ENCODE measurements at places on chromosomes 6 and 20.
A peak's percentile ranks its signal among the peaks of the same experiment; 100 is the strongest.

DNA sequence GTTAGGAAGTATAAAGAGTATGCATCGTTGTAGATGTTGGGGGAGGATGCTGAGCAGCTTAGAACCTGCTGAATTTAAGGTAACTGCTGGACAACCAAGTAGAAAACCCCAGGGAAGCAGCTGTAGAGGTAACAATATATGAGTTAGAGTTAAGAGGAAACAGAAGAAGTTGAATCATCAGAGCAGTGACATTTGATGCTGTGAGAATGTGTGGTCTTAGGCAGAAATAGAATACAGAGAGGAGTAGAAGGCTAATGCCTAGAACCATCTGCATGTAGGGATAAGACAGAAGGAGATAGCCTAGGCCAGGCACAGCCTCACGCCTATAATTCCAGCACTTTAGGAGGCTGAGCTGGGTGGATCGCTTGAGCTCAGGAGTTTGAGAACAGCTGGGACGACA lies 22.6 kb upstream of the DYNLRB1 start:
- no peak for DNase-seq

- DNase-seq, result no peak
These were observed 8.8 kb upstream of the SIRPB1 start for GRCh38 chr20:1628621-1629020.

DNA sequence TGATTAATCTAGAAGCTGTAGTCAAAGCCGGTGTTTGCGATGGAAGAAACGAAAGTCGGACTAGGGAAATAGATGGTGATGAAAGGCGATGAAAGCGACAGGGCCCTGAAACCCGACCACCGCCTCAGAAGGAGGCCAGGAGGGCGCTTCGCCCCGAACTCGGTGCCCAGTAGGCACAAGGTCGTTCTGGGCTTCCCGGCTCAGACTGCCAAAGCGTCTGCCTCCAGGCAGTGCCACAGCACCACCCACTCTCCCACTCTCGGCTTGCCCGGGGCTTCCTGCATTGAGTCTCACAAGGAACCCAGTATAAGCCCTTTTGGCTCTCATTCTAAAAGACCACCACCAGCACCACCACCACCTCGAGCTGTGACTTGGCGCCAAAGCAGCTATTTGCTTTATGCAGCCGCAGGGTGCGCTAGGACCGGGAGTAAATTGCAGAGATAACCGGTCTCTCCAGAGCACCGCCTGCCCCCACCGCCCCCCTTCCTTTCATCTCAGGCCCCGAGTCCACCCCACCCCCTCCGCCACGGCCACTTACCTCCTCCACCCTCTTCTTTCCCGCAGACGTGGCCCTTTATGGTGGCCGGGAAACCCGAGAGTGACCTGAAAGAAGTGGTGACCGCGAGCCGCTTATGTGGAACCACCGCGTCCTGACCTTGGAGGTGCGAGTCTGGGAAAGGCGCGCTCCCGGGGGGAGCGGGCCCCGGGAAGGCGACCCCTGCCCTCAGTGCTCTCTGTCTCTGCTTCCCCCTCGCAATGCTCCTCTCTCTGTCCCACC lies 2.4 kb downstream of the TCF21 start:
- DNase-seq, result no peak

DNA sequence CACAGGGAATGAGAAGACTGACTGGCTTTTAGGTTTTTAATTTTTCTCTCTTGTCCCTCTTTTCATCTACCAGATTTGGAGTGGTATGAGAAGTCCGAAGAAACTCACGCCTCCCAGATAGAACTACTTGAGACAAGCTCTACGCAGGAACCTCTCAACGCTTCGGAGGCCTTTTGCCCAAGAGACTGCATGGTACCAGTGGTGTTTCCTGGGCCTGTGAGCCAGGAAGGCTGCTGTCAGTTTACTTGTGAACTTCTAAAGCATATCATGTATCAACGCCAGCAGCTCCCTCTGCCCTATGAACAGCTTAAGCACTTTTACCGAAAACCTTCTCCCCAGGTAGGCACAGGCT lies 644 bp downstream of the MAD2L1BP start:
- DNase-seq, result no peak

DNA sequence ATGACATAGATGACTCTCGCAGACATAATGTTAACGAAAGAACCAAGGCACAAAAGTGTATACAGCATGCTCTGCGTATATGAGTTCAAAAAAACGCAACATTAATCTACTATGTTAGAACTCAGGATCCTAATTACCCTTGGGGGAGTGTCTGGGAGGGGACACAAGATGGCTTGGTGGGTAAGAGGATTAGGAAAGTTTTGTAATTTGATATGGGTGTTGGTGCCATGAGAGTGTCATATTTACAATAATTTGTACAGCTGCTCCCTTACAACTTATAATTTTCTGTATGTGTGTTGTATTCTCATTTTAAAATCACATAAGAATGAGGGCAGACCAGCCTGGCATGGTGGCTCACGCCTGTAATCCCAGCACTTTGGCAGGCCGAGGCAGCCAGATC lies 38.6 kb downstream of the TFEB start:
- DNase-seq, result no peak

GRCh38 chr20:58693226-58694006 lies 816 bp downstream of the NPEPL1 start:
- DNase-seq, result no peak

DNA sequence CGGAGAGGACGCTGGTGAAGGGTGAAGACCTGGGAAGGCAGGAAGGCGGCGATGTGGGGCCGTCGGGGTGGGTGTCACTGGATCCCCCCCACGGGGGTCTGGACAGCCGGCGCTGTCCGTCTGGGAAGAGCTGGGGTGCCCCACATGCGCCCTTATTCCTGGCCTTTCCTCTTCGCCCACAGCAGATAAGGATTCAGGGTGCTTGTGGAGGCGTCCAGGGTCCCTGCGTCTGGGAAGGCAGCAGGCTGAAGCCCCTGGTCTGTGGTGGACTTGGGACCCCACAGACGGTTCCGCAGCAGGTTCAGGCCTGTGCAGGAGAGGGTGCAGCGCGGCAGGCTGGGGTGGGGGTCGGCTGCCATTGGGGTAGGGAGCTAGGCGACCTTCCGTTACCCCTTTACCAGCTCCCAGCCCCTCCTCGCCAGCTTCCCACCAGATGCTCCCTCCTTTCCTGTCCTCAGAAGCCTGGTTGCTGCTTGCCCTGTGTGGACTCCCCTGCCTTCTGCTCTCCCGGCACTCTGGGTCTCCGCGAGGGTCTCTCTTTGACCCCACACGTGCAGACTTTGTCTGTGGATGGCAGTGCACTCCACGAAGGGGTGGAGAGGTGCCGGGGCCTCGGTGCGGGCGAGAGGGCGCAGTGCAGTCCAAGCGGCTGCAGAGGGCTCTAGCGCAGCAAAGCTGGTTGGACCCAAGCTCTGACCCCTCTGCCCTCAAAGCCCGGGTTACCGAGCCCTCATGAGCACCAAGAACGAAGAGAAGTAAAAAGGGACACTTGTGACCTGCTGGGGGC lies 2.1 kb upstream of the GATA5 start:
- no peak for DNase-seq

GRCh38 chr20:3924304-3925112 lies 35.3 kb downstream of the PANK2 start:
- no peak for DNase-seq

- DNase-seq, result no peak
These were observed 216.5 kb upstream of the TENT5A start for GRCh38 chr6:81969011-81969410.

DNA sequence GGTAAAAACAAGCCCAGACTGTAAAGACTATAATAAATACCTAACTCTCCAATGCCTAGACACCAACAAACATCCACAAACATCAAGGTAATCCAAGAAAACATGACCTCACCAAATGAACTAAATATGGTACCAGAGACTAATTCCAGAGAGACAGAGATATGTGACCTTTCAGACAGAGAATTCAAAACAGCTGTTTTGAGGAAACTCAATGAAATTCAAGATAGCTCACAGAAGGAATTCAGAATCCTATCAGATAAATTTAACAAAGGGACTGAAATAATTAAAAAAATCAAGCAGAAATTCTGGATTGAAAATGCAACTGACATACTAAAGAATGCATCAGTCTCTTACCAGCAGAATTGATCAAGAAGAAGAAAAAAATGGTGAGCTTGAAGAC lies 26.6 kb downstream of the NCOA6 start:
- no peak for DNase-seq

DNA sequence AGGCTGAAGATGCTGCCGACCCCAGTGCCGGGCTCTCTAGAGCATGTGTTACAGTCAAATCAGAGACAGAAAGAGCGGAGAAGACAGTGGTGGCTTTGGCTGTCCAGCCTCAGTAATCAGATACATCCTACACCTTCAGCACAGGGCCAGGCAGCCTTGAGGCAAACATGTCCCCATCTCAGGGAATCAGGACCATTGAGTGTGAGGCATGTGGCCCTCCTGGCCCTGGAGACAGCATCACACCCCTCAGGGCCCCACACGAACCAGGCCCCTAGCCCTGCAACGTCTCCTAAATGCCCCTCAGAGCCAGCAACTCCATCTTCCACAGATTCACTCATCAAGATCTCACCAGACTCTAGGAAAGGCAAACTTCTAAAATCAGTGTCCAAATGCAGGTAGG lies 24.5 kb downstream of the PXDC1 start:
- no peak for DNase-seq

- DNase-seq, result no peak
These were observed 32.3 kb downstream of the PDRG1 start for GRCh38 chr20:31919410-31920155.

- no peak for DNase-seq
These were observed 155.5 kb downstream of the PTPRK start for GRCh38 chr6:128364766-128365519.

- DNase-seq, result no peak
These were observed 19.4 kb upstream of the MRGBP start for GRCh38 chr20:62776692-62777527.

DNA sequence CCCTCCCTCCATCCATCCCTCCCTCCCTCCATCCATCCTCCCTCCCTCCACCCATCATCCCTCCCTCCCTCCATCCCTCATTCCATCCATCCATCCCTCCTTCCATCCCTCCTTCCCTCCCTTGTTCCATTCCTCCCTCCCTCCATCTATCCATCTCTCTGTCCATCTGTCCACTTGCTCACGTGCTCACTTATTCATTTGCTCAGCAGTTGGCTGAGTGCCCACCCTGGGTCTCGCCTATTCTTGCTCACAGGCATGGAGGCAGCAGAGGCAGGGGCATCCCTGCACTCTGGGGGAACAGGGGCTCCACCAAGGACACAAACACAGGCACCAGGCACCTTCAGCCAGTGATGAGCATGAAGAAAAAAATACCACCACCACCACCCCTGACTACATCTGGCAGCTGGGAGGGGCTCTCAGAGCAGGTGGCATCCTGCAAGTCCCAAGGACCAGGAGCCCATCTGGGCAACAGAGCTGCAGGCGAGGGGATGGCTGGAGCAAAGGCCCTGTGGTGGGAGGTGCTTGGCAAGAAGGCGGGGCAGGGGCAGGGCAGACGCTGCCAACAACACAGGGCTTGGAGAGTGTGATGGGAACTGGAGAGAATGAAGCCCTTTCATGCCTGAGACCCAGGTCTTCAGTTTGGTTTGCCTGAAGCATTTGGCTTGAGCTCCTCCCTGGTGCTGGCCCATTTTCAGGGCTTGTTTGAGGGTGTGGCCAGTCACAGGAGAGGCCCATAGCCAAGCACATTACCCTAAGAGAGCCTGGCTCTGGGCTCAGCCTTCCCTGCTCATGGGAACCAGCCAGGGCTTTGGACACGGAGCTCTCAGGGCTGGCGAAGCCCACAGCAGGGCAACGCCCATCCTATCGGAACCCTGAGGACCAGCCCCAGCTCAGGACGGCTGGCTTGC lies 40.2 kb upstream of the MRGBP start:
- no peak for DNase-seq

DNA sequence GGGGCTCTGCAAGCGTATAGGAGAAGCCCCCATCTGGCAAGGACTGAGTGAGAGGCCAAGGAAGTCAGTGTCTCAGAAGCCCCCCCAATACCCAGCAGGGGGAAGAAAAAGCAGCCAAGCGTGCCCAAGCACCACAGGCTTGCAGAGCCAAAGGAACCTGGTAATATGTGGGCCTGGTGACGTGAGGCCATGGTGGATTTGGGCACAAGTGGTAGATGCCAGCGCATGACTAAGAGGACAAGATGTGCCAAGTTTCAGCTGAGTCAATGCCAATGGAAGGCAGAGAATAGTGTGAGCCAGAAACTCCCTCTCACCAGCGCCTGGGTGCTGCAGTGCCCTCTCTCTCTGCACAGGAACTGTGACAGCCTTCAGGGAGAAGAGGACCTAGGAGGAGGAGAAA lies 110.0 kb downstream of the QRSL1 start:
- DNase-seq, result peak; percentile 30

DNA sequence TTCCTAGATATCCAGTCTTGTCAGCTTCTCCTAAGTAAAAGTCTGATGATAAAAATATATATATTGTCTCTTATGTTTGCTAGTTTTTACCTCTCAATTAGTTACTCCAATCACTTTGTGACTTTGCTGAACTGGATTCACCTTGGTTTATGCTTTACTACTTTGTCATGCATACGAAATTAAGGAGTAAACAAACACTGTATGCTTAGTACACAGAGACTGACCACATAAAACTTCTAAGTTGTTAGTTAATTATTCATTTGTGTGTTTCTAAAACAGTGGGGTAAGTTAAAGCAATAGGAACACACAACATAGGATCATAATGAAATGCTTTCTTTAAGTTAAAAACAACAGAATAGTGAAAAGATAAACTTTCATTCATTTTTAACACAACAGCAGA lies 877.3 kb upstream of the MAP3K7 start:
- DNase-seq, result no peak

- DNase-seq, result peak; percentile 16
These were observed at the start of gene MOXD1 for GRCh38 chr6:132400883-132401617. MOXD1 (minus strand) TSS chr6:132401475; CDS start chr6:132401426, 49 bp downstream.

Data from anterior cingulate cortex (tissue), 58 donors.